ENCODE measurements at places on chromosomes 2 and 18.

- DNase-seq: no peak
Measured at GRCh38 chr18:53553030-53553429, 671.4 kb downstream of the MBD2 start.

- DNase-seq: no peak
Measured at GRCh38 chr2:73210019-73210418, 4.0 kb upstream of the SMYD5 start.

- DNase-seq: no peak
Measured at GRCh38 chr2:229937537-229937936, 15.2 kb downstream of the FBXO36 start.

DNA sequence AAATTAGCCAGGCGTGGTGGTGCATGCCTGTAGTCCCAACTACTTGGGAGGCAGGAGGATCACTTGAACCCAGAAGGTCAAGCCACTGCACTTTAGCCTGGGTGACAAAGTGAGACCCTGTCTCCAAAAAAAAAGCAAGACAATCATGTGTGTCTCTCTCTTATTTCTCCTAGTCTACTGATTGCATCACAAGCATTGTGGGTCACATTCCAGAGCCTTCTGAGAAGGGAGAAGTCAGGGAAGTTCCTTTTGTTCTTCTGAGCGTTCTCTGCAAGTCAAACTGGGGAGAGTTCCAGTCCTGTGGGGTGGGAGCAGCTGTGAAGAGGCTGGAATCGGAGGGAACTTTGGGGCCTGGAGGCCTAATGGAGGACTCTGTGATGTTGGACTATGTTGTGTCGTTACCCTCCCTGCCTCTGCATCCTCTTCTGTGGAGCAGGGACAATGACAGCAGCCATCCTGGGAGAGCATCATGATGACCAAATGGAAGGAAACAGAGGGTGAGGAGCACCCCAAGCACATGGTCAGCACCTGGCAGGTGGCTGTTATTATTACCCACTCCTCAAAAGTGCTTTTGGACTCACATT lies 115.4 kb downstream of the MRO start:
- DNase-seq: no peak

DNA sequence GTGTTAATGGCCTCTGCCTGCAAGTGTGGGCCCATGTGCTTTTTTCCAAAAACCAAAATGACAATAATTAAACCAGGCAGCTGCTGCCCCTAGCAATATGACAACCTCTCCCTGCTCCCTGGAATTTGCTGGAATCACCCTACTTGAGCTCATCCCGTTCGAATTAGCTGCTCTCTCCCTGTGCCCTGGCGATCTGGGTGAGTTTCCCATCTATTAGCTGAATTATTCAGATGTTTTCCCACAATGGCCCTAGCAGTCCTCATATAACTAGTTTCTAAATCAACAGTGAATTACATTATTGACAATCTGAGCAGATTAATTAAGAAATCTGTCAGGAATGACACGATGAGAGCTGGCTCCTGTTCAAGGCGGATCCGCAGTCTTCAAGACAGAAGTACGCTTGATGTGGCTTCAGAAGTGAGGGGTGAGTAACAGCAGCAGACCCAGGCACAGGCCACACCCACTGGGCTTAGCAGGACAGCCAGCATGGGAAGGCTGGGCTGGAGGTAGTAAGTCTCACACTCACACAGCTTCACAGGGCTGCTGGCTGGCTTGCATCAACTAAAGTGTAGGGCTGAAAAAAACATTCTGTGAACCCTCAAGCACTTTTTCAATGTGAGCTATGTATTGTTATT lies 366.2 kb upstream of the ID2 start:
- no peak for DNase-seq

DNA sequence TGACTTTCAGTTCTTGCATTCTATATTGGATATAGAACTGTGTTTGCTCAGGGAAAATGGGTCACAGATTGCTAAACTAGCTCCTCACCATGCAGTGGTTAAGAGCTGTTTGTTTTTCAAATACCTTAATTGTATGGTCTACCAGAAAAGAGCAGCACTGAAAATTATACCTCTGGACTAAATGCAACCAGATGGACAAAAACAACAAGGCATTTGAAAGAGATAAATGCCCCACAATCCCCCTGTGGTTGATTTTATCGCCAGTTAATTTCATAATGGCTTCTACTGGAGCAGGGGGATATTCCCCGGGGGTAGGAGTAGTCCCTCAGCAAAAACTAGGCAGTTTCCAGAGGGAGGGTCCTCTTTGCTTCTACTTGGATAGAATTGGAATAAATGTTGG lies 267.9 kb upstream of the TNP1 start:
- DNase-seq: no peak

- no peak for DNase-seq
Measured at GRCh38 chr2:80573950-80574349, 269.4 kb upstream of the LRRTM1 start.

Data from GM10248 (cell line).